Naive thymus-derived CD8-positive, alpha-beta T cell (primary cell): ENCODE measurements at places on chromosomes 1 and 21.

DNA sequence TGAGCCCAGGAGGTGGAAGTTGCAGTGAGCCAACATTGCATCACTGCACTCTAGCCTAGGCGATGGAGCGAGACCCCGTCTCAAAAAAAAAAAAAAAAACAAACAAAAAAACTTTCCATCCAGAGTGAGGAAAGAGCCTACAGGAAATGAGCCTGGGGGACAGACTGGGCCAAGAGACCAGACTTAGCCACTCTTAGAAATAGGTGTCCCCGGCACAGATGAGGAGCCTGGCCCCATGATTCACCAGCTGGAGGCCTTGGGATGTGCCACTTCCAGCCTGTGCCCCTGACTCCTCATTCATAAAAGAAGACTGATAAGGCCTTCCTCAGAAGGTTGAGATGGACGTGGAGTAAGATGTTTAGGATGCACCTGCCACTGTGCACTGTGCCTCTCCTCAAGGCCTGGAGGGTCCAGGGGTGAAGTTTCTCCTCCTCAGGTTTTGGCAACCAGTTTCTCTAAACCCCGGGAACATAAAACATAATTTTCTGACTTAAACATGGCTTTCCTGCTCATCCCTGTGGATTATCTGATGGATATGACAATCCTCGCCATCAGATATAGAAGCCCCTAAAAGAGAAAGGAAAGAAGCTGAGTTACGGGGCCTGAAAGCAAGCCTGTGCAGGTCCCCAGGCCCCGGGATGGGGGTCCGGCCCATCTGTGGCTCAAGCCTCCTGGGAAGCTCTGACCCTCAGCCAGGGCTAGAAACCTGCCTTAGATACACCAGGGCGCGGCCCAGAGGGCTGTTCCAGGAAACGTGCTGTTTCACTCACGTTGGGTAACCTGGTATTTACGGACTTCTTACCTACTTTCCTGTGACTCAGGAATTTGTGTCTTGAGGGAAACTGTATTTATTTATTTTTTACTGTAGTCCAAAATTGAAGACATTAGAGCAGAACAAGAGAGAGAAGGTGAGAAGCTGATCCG is 26.0 kb downstream of the MX1 start:
- DNase-seq: no peak

DNA sequence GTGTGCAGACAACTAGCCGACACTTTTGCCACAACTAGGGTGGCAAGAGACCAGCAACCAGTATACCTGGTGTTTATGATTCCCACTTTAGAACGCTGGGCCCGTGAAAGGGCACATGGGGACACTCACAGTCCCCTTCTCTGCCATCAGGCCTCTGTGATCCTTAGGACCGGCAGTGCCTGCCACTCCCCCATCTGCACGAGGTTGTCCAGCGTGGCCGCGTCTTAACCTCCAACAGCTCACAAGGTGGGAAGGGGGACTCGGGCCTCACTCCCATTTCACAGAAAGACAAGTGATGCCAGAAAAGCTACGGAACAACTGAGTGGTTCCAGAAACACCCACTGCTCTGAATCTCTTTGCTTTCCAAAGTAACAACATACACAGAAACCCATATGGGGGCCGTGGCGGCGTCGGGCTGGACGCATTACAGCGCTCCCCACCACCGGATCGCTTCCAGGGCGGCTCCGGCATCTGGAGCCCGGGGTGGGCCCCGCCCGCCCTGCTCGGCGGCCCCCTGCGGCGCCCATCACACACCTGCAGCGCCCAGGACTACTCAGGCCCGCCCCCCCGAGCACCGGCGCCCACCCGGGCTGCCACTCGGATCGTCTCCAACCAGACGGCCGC is 1.0 kb downstream of the ZNF496 start:
- no peak for DNase-seq

- DNase-seq: peak; percentile 17
Observed at GRCh38 chr1:22611530-22611947, 24.9 kb upstream of the C1QA start.

GRCh38 chr1:76170084-76170483 is 95.5 kb downstream of the ST6GALNAC3 start:
- DNase-seq: no peak

GRCh38 chr1:78007677-78008341 is 3.1 kb downstream of the DNAJB4 start:
- DNase-seq: no peak

DNA sequence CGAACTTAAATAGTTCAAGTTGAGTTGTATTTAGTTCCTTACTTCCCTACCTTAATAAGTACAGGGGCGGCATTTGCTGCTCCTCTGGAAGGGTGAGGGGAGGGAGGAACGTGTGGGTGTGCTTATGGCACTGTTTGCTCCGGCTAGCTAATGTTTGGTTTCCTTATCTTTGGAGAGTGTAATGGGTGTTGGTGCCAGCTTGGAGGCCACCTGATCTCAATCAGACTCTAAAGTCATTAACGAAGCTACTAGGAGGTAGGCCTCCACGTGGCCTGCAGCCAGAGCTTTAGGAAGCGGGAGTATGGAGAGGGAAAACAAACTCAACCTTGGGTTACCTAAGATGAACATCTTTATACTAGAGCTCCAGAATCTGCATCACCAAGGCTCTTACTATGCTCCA is 43.0 kb upstream of the RAP1A start:
- no peak for DNase-seq

DNA sequence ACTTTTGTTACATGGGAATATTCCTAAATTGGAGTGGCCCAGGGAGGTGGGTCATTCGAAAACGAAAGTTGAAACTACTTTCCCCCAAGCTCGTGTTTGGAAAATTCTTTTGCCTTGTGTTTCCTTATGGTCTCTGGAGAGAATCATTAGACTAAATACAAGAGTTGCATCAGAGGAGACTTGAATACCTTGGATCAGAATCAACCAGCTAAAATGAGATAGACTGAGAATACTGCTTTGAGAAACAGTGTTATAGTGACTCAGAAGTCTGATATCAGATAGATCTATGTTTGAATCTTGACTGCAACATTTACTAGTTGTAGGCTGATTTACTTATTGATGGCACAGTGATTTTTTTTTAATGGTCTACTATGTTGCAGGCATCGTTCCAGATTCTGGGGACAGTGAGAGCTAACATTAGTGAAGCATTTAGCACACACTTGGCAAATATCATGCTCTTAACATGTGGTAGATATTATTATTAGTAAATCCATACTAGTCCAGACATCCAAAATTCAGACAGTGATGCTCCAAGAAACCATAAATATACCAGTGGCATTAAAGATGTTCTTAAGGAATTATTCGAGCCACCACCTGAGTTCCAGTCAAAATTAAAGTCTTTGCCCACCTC is 12.9 kb upstream of the ACTN2 start:
- no peak for DNase-seq

GRCh38 chr1:21381354-21381753 is 58.6 kb upstream of the NBPF3 start:
- no peak for DNase-seq

- DNase-seq: no peak
Observed at GRCh38 chr1:14659913-14660312, 61.4 kb downstream of the KAZN start.

GRCh38 chr1:40239626-40240025 is 8.1 kb upstream of the TMCO2 start:
- DNase-seq: no peak

- DNase-seq: no peak
Observed at GRCh38 chr1:93095804-93096585, 16.9 kb downstream of the MTF2 start.

- no peak for DNase-seq
Observed at GRCh38 chr1:4010814-4011605, 110.9 kb upstream of the C1orf174 start.

GRCh38 chr1:6497215-6497866 is 5.9 kb upstream of the PLEKHG5 start:
- DNase-seq: peak; percentile 54

DNA sequence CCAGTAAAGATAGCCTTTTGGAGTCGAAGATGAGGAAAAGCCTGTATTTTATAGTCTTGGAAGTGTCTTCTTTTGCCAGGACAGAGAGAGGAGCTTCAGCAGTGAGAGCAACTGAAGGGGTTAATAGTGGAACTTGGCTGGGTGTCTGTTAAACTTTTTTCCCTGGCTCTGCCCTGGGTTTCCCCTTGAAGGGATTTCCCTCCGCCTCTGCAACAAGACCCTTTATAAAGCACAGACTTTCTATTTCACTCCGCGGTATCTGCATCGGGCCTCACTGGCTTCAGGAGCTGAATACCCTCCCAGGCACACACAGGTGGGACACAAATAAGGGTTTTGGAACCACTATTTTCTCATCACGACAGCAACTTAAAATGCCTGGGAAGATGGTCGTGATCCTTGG is at the start of gene VCAM1:
Gene VCAM1 (plus strand): TSS at position 253 of the 400 bp plus-strand sequence. CDS start 119 bp downstream, at position 372.
- DNase-seq: no peak

- no peak for DNase-seq
Observed at GRCh38 chr1:23709229-23709628, 17.6 kb downstream of the RPL11 start.

GRCh38 chr1:63626222-63626621 is 33.0 kb downstream of the PGM1 start:
- no peak for DNase-seq

DNA sequence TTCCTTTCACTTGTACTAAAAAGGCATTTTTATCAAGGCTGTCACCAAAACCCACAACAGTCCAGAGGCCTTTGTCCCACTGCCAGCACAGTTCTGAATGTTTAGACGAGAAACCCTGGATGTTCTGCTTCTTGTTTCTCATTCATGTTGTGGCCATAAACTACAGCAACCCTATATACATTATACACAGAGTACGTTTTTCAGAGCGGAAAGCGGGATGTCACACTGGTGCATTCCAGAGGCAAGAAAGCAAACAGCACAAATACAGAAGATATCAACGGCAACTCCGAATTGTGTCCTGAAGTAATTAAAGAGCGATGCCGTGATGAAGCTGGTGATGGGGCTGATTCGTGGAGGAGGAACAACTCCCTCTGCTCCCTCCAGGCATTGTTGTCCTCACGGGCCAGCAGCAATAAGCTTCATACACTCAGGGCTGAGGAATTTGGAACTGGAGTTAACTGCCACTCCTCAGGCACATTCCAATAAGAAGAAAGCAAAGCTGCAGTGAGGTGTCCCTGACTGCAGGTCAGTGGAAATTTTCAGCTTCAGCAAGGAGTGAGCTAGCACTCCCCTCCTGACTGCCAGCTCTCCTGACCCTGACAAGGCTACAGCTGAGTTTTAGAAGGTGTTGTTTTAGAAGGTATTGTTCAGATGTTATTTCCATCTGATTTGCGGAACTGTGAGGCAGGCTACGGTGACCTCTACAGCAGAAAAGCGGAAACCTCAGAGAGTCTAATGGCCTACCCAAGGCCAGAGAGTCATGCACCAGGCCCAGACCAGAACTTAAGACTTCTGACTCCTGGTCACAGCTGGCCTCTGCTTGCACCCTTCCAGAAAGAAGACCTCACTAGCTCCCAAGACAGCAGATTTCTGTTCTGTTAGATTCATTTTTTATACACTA is 149.0 kb downstream of the TGFBR3 start:
- no peak for DNase-seq

DNA sequence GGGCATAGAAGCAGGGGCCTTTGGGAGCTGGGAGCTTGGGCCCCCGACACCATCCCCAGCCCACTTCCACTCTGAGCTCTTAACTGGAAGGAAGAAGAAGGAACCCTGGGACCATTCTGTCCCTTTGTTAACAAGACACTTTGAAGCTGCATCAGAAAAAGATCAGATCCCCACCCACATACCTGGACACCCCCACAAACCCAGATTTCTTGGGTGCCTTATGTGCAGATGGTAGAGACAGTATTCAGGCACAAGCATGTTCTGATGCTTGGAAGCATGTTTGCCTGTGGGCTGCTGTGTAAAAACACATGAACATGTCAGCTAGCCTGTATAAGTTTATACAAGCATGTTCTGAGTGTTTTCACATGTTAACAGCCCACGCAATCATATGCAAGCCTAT is 3.7 kb downstream of the DLGAP3 start:
- no peak for DNase-seq

DNA sequence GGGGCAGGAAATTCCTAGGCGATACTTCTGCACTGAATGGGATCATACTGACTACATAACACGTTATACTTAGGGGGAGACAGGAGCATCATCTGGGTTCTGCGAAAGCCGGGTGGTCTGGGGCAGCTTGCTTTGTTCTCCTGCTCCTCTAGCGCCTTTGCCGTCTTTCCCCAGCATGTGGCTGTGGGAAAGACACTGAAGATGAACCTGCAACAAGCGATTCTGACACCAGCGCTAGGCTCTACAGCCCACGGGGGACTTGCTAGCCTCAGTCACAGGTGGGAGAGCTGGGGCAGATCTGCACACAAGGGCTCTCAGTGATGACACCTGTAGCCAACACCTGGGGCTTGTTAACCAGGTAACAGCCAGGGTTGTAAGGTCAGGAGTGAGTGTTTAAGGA is 51.8 kb downstream of the CD46 start:
- no peak for DNase-seq

DNA sequence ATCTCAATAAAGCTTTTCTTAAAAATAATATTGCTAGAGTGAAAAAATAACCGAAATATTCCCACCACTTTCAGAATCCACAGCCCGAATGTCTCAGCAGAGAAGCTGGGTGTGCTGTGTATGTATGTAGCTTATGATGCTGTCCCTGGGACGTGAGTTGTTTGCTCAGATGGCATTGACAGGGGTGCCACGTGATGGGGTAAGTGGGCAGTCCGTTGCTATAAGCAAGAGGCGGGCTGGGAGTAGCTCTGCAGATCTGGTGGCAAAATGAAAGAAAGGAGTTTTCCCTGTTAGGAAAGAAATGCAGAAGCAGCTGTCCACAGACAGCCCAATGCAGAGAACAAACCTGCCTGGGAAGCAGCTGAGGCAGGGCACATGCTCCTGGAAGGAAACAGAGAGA is 3.8 kb upstream of the FAM20B start:
- DNase-seq: no peak

DNA sequence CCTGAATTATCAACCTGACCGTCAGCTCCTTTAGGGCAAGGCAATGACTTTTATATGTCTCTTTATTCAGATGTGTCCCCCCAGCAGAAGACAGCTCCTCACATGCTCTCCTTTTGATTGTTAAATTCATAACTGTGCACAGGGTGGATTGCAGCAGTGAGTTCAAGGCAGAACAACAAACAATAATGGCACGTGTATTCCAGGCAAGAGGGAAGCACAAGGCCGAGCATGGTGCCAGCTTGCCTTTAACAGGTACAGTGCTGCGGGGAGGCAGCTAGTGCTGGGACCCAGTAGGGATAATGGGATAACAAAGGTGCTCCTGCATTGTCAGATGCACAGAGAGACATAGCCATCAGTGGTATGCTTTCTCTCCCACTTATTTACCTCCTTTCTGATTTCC is 248.4 kb downstream of the RHOU start:
- no peak for DNase-seq

DNA sequence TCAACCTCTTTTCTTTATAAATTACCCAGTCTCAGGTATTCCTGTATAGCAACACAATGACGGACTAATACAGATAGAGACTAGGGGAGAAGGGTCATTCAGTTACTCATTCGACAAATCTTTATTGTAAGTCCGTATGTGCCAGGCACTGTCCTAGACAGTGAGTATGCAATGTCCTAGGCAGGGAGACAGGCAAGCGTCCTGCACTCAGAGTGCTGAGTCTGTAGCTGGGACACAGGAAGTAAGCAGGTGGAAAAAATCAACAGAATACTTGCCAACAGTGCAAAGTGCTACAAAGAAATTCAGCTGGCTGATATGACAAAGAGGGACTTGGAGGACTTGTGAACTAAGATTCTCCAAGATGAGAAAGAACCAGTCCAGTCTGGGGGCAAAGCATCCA is 92.2 kb upstream of the ZBTB40 start:
- DNase-seq: no peak

GRCh38 chr21:45834821-45835293 is 146.7 kb upstream of the COL6A1 start:
- no peak for DNase-seq
